ENCODE measurements at places on chromosomes 6 and 20.

- no peak for DNase-seq
Measured at GRCh38 chr20:17491488-17491887, 39.7 kb downstream of the BFSP1 start.

- no peak for DNase-seq
Measured at GRCh38 chr20:19211661-19212468, 577 bp upstream of the SLC24A3 start.

- DNase-seq: no peak
Measured at GRCh38 chr6:139763468-139764210, 389.2 kb upstream of the CITED2 start.

- no peak for DNase-seq
Measured at GRCh38 chr20:13089950-13090469, 81.2 kb downstream of the SPTLC3 start.

DNA sequence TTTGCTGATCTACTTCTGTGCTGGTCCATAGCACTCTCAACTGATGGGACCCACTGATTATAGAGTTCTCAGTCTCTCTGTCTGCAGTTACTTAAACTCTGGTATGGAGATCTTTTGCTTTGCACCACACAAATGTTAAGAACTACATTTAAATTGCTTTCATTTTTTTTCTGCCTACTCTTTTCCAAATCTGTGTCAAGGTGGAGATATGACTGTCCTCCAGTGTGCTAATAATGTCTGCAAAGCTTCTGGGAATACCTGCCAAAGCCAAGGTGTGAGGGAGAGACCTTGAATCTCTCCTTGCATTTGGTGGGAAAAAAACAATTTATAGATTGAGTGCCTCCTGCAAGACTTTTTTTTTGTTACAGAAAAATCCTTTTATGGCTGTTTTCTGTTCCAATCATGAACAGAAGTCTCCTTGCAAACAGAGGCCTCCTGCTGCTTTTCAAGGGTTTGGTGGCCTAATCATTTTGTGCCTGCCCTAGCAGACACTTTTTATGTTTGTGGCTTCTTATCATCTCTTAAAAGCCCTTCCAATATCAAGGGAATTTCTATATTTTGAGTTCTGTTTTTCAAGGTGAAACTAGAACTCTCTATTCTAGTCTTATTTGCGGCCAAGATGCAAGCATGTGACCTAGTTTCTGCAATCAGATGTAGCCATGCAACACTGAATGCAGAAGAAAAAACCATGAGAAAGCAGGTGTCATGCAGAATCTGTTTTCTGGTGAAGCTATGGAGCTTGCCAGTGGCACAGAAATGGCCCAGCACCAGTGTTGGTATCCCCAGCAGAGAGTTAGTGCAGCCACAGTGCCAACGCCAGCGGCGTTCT lies 23.2 kb upstream of the AKIRIN2 start:
- no peak for DNase-seq

- no peak for DNase-seq
Measured at GRCh38 chr20:35467339-35468224, 12.2 kb downstream of the CEP250 start.

DNA sequence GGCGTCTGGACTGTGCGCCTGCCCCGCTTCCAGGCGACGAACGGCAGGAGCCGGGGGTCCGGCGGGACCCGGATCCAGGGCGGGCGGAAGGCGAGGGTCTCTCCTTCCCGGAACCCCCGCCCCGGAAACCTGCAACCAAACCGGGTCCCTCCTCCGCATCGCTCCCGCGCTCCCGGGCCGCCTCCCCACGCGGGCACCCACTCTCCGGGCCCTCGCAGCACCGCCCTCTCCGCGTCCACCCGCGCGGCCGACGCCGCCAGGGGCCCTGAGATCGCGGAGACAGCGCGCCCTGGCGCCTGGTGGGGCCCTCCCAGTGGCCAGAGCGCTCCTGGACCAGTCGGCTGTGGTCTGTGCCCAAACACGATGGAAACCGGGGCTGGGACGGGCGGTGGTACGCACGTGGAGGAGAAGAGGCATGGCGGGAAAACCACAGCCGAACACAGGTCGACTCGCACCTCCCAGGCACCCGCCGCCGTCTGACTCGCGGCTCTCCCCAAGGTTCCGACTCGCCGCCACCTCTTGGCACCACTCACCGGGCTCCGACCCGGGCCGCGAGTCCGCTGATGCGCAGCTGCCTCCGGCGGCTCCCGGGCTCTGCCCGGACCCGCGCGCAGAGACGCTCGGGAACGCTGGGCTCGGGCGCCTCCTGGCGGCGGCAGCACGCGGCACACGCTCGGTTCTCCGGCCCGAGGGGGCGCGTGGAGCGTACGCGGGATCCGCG lies 7.9 kb downstream of the NKX2-2 start:
- DNase-seq: peak; percentile 60

DNA sequence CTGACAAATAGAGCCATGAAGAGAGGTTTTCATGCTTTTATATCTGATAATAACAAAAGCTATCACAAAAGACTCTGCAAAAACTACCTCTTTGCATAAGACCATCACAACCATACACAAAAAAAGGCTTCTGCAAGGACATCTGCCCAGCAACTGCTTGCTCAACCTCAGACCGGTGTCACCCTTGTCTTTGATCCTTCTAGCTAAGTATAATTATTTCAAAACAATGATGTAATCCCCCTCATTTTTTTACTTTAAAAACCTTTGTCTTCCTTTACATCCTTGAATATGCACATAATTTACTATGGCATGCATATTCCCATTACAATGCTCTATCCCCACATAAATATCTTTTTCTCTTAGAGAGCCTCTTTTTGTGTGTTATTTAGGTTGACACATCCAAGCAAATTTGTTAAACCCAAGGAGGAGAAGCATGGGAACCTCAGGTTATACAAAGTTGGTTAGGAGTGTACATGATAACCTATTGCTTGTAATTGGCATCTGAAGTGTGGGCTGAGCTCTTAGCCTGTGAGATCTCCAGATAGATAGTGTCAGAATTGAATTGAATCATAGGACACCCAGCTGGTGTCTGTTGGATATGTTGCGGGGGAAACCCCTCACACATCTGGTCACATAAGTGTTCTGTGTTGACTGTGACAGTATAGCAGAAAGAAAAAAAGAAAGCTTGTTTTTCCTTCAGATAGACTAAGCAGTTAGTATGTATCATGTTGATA lies 20.7 kb upstream of the CGA start:
- DNase-seq: no peak

- no peak for DNase-seq
Measured at GRCh38 chr6:129207832-129208231, 324.9 kb downstream of the LAMA2 start.

DNA sequence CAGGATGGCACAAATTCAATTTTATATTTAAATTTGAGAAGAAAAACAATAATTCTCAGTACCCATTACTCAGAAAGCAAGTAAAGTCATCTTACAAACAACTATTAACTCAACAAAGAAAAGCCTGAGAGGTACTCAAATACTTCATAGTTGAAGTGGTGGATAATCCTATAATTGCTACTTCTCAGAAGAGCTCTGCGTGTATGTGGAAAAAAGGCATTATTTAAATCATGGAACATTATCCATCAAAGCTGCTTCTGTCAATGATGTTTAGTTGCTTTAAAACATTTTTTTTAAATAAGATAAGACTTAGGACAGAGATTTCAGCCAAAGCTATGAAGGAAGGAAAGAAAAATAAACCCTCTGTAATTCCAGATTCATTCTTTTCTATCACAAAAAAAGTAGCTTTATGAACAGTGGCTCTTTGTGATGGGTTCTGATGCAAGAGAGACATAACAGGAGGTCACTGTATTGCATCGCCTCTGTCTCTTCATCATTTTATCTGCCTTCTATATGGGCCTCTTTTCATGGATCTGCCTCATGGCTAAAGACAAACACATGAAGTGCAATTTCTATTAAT lies 367.9 kb upstream of the SLC35B3 start:
- DNase-seq: no peak

DNA sequence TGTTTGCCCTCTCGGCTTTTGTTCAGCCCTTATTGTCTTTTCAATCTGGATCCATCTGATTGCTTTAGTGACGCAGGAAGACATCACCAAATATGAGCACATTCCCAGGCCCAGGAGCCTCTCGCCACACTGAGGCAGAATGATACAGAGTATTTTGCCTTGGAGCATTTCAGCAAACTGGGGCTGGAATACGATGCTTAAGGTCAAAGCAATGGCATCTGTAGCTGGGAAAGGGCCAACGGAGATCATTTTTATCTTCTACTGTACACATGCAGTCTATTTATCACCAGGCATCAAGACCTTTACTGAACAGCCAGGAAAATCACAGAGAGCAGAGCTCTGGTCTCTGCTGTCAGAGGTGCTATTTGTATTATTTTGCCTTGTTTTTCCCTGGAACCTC lies 655.3 kb downstream of the RNF144B start:
- DNase-seq: no peak

GRCh38 chr6:122214605-122215318 lies 184.7 kb upstream of the HSF2 start:
- no peak for DNase-seq

DNA sequence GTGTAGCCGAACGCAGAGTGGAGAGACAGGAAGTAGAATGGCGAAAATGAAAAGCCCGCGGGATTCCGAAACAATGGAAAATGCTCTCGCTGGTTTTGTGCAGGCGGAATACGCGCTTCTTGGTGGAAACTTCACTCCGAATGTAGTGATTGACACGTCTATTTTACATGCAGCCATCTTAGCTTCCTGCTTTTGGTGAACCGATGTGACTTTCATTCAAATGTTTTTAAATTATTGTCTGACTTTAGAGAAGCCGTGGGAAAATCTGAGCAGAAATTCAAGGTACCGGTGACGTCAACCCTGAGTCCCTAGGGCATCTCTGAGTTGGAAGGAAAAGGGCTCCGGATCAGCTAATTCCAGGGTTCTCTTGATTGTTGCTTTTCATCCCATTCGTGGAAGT lies 11.4 kb downstream of the GPX5 start:
- no peak for DNase-seq

DNA sequence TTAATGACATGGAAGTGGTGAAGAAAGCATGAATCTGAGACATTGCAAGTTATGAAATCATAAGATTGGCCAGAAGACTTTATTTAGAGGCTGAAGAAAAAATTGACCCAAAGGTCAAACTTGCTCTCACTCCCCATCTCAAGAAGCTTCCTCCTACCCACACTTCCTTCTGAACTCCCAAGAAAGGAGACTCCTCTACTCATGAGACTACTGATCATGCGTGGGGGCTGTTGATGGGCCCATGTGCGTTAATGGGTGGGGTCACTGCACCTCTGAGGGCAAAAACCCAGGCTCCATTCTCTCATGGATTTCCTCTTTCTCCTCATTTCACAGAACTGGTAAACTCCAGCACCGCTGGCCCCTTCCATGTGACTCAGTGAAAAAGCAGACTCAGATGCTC lies 470.6 kb upstream of the ARID1B start:
- no peak for DNase-seq

GRCh38 chr6:33075208-33075567 lies 602 bp upstream of the HLA-DPB1 start:
- DNase-seq: no peak

DNA sequence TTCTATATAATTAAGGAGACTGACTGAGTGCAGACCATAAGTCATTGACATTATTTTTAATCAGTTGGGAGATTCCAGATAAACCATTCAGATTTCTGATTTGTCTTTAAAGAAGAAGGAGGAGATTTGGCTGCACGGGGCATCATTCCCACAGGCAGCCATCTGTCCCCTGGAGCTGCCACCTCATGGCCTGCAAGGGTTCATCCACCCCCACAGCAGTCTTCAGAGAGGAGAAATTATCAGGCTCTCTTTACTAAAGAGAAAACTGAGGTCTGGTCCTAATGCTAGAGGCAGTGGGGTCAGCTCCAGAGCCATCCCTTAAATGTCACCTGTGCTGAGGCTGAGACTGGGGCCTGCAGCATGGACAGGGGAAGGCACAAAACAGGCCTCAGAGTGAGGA lies 501.3 kb upstream of the SULF2 start:
- DNase-seq: no peak

DNA sequence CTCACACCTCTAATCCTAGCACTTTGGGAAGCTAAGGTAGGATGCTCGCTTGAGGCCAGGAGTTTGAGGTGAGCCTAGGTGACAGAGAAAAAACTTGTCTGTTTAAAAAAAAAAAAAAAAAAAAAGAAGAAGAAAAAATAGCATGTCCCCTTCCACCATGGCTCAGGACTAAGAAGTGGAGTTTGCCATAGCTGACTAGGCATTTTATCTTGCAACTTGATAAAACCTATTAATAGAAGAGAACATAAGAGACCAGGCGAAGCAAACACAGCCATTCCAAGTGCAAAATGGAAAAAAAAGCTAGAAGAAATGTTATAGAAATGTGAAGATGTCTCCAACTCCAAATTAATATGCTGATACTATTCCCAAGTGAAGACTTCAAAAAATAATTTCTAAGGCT lies 277.5 kb downstream of the MEI4 start:
- no peak for DNase-seq

- DNase-seq: no peak
Measured at GRCh38 chr6:116015561-116015960, 45.1 kb downstream of the FRK start.

DNA sequence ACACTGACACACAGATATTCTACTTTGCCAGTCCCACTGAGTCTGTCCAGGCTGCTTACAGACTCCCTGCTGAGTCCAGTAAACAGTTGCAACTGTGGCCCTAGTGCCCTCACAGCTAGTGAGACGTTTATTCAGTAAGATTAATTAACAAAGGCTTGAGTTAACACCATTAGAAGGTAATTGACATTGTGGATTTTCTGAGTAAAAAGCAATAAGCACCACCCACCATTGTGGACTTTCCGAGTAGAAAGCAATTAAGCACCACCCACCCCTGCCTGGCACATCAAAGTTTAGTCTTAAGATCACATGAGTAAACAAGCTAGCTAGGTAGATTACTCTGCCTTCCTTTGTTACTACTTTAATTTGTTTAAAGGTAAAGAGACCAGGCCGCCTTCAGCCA lies 408.6 kb upstream of the IMPG1 start:
- DNase-seq: no peak

GRCh38 chr20:50969912-50970311 lies 11.3 kb downstream of the MOCS3 start:
- DNase-seq: no peak

- DNase-seq: no peak
Measured at GRCh38 chr6:46491628-46492547, 639 bp upstream of the RCAN2 start.

GRCh38 chr20:15866916-15867730 lies 706.1 kb downstream of the KIF16B start:
- DNase-seq: no peak

DNA sequence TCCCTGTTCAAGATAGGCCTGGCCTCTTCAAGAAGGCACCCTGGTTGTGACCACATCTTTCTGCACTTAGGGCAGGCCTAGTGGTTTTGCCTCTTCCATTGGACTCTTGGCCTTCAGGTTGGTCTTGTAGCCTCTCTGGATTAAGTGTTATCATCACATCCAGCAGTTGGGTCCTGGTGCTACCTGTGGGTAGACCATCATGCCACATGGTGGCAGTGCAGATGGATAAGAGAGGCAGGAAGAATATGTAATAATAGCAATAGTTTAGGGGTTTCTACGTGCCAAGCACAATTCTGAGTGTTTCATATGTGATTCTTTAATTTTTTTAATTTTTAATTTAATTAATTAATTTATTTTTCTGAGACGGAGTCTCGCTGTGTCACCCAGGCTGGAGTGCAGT lies 28.5 kb upstream of the SNRPB2 start:
- no peak for DNase-seq

Measured in T-helper 2 cell (primary cell).